ENCODE measurements at places on chromosomes 16 and 17.

DNA sequence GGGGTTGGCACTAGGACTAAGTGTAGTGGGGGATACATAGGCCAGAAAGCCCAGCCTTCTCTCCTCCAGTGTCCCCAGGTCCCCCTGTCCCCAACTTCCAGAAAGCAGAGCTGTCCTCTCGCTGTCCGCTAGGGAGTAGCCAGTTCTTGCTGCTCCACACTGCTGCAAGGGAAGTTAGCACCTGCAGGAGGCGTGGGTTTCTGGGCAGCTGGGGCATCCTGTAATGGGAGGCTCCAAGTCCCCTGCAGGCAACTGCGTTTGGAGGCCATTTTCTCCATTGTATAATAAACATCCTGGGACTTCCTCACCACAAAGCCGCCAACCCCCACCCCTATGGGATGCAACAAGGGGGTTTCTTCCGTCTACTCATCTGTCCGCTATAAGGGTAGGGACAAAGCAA lies 1.7 kb downstream of the RPRML start:
- no peak for DNase-seq

DNA sequence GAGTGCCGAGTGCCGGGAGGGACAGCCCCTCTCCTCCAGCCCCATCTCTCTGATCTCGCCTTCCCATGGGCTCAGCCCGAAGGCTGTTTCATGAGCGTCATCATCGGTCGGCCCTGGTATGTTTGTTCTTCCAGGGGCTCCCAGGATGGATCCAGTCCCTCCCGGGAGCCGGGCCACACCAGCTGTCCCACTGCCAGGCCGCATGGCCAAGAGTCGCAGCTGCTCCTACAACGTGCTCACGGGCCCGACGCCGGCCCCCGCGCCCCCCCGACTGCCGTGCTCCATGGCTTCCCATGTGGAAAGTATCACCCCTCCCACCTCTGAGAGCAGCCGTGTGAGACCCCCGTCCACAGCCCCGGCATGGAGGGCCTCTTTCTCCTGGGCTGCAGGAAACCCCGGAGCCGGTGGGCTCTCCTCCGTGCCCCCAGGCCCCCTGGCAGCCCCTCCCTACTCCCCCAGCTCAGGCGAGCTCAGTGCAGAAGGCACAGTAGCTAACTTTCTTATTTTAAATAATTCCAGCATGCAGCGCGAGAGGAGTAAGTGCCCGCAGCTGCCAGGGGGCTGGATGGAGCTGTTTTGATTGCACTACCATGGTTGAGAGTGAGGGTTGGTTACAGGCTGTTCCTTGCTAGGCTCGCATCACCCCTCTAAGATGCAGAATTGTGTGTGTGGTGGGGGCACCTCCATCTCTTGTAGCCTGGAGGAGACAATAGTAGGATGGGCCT lies 26.6 kb upstream of the GSE1 start:
- DNase-seq, result no peak

DNA sequence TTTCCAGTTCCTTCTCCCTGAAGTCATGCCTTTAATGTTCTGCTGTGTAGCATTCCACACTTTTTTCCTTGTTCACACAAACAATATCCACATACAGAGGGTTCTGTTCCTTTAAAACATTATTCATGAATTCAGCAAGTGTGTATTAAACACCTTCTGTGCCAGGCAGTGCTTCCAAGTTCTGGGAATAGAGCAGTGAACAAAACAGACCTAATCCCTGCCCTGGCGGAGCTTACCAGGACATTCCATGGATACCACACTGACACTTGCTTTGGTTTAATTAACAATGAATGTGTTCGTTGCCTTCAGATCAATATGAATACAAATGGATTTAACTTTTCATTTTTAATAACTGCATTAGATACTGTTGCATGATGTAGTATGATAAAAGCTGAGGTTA lies 57.9 kb upstream of the CLEC19A start:
- DNase-seq, result no peak

DNA sequence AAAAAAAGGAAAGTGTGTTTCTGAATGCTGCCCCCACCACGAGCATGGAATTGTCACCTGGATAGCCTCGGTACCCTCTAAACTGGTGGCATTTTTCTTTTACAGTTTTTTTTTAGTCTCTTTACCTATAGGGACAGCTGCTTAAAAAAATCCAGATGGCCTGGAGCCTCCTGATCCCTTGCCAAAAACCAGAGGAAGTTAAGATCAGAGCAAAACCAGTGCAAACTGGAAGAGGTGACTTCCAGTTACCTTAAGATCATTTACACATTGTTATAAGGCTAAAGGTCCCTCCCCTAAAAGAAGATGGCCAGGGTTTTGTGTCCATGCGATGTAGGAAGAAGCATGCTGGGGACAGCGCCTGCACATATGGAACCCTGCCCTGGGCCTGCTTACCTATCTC lies 3.5 kb downstream of the MEFV start:
- DNase-seq, result no peak

DNA sequence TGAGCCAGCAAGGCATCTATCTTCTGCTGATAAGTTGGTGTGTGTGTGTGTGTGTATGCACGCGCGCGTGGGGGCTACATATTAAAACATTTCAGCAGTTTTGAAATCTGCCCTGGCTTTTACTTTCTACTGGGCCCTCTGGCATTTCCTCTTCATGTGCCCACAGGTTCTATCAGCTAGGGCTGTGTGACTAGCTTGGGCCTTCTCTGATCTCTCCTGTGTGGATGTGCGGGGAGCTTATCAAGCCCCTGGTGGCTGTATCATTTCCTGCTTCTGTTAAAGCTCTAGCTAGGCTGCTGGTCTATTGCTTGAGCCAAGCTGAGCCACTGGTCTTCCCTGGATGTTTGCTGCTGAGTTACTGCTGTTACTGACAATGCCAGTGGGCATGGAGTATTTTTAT lies 132.5 kb downstream of the AATF start:
- no peak for DNase-seq

- no peak for DNase-seq
Measured at GRCh38 chr16:89161763-89162713, 9.5 kb upstream of the CDH15 start.

GRCh38 chr17:57988301-57989250 lies 522 bp upstream of the VEZF1 start:
- no peak for DNase-seq

DNA sequence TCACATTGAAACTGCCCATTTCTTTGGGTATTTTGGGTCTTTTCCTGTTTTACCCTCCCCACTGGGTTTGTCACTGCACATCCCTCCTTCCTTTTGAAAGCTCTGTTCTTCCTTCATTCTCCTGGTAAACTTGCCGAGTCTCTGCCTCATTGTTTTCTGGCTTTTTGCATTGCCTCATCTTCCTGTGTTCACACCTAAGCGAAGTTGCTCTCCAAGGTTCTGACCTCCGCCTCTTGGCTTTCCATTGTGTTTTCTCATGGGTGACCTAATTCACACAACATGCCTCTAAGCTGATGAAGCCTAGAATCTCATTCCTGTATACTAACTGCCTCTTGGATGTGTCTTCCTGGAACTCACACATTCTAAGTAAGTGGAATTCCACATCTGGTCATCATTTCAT lies 1096.1 kb upstream of the EEF2KMT start:
- DNase-seq, result no peak

GRCh38 chr16:85308611-85309540 lies 196.6 kb upstream of the CIBAR2 start:
- no peak for DNase-seq

DNA sequence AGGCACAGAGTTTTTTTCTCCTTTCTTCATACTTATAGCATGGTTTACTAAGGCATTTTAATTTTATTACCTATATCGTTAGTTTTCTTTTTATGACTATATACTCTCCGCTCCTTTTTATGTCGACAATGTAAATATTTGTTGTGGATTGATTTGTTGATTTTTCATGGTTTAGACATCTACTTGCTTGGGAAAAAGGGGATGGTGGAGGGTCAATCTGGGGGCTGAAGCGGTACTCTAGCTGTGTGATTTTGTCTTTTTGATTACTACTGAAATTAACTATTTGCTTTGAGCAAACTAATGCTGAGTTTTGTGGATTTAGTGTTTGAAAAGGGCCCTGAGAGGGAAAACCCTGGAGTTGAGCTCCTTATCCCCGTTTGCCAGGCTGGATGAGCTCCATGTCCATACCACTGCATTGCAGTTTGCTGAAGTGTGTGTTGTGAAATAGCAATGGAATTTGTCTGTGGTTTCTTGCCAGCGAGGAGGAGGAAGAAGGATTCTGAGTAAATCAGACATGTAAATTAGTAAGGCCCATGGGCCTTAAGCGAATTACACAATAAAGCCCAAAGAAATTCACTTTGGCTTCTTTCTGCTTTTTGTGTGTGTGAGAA lies 72.0 kb downstream of the FTO start:
- DNase-seq, result no peak

GRCh38 chr17:75596320-75597087 lies 8.9 kb downstream of the MYO15B start:
- DNase-seq, result no peak

DNA sequence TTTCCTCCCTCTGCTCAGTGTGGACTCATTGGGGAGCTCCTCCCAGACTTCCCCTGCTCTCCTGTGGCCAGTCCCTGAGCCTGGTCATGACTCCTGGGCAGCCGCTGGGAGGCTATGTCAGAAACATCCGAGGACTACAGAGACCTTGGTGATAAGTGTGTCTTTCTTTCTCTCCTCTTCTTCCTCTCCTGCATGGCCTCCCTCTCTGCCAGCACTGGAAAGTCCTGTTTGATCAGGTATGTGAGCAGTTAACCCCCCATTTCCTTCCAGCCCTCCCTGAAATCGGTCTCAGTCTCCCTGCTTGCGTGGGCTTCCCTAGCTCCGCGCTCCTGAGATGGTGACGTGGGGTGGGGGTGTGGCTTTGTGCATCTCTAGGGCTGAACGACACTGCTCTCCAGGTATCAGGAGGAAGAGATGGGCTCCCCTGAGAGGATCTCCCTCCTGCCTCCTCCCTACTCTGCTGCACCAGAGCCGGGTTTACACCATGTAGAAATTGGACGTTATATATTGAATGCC lies 2.1 kb downstream of the RHBDL3 start:
- no peak for DNase-seq

GRCh38 chr17:66369830-66370229 lies 67.4 kb downstream of the PRKCA start:
- no peak for DNase-seq

DNA sequence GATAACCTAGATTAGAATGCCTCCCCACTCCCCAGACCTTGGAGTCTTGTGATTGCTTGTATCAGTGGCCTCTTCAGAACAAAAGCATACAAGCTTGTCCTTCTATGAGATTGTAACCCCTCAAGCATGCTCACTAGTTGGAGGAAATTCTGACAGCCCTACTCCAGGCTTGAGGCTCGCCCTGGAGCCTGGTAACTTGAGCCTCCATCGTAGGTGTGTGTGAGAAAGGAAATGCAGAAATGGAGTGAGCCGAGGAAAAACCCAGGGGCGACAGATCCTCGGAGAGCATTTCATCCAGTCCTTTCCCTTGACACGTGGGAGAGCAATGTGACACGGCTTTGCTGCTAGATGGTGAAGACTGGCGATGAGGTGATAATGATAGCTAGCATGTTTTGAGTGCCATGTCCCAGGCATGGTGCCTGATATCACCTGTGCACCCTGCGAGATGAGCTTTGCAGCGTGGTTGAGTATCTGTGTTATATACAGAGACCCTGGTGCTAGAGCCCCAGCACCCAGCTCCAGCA lies 31.2 kb downstream of the GNAO1 start:
- DNase-seq, result no peak

- peak; percentile 12 for DNase-seq
Measured at GRCh38 chr17:75238684-75239191, 22.7 kb downstream of the GGA3 start.

DNA sequence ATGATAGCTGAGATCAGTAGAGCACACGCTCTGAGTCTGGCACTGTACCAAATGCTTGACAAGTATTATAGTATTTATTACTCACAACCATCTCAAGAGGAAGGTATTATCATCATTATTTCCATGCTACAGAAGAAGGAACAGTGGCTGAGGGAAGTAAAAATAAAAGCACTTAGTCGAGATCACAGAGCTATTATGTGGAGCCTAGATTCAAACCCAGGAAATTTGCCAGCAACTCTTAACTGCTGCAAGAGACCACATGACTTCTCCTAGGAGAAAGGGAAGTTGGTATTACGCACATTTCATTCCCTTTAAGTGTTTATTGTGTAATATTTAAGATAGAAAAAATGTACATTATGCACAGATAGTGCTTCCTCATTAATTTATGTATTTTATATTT lies 1.0 kb upstream of the RHOT1 start:
- no peak for DNase-seq

- no peak for DNase-seq
Measured at GRCh38 chr17:59487161-59487873, 78.1 kb upstream of the DHX40 start.

DNA sequence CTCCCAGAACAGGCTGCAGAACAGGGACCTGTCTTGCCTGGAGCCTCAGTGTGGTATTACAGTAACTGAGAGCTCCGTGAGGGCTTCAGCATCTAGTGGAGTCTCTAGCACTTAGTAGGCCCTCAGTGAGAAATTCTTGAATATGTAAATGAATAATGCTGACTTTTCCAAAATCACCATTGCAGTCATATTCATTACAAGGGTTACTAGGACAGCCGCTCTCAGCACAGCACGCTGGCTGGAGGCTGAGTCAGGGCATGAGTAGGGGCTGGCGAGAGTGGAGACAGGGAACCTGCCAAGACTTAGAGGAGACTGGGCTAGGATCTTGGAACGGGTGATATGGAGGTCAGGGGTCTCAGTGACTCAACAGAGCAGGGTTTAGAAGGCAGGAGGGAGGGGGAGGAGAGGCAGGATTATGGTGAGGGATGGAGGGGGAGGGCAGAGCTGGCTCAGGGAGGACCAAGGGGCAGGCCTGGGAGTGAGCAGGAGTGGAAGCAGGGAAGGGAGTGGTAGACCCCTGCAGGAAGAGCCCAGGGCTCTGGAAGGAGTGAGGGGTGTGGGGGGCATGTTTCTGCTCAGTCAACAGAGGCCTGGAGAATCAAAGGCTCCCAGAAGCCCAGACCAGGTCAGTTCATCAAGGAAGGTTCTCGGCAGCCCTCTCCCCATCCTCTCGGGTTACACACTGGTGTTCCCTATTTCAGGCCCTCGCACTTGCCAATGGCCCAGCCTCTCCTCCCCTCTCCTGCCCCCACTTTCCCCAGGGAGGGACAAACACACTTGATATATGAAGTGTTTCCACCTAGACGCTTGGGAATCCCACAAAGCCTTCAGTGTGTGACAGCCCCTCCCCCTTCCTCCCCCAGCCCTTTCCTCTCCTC lies 42.3 kb downstream of the FZD2 start:
- DNase-seq, result no peak

- DNase-seq, result no peak
Measured at GRCh38 chr17:68047153-68047846, 11.8 kb downstream of the KPNA2 start.
